ENCODE measurements at places on chromosomes 5 and 9.
A peak's percentile ranks its signal among the peaks of the same experiment; 100 is the strongest.

DNA sequence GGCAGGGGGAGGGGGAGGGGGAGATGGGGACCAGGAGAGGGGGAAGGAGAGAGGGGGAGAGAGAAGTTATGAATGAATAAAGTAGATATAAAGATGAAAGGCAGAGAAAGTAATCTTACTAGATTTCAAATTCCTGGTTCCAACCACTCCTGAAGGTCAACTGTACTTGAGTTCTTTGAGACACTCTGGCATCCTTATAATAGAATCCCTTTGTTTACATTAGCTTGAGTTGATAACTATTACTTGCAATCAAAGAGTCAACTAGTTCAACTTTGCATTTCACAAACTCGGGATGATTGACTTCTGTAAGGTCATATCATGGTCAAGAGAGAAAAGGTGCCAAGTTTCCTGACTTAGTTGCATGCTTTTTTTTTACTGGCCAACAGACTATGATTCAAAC lies 42.2 kb downstream of the BAAT start:
- DNase-seq, result no peak

DNA sequence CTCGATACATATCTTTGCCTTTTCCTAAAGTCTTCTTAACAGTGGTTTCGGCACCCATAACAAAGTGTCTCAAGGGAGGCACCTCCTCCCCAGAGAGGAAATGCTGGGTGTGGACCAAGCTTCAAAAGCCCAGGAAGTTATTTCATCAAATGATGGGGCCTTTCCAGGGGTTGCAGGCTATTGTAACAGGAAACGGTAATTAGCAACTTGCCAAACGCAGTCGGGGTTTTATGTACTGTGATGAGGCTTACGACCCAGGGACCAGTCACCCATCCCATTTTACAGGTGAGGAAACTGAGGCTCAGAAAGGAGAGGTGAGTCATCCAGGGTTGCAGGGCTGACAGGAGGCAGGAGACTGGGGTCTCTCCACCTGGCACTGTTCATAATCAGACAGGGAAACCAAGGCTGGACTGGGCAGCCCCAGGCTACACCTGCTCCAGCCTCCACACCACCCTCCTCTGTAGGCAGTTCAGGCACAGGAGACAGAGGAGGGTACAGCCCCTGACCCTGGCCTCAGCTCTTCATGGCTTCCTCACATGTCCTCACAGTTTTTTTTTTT lies 30.0 kb upstream of the SUSD3 start:
- DNase-seq, result peak; percentile 77

DNA sequence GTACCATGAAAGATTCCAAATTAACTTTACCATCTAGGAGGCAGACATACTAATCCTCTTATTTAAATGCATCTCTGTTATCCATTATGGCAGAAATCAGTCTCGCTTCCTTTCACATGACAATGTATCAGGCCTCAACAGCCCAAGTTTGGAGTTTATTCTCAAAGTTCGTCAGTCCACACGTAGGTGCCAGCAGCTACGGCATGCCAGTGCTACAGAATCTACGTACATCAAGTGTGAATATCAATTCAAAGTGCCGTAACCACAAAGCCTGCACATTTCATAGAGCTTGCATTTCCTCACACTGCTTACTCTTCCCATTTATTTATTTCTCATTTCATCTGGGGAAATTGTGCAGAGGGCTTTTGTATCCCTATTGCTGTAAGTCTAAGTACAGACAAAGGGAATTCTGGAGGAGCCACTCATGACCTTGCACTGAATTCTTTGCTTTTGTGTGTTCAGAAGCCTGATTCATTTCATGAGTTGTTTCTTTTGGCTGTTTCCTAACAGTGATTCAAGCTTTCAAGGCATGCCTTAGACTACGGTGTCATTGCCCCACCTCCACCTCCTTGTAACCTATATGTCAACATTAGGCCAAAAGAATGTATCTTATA lies 10.0 kb downstream of the ENC1 start:
- no peak for DNase-seq

GRCh38 chr9:32294106-32294505 lies 90.3 kb upstream of the ACO1 start:
- no peak for DNase-seq

DNA sequence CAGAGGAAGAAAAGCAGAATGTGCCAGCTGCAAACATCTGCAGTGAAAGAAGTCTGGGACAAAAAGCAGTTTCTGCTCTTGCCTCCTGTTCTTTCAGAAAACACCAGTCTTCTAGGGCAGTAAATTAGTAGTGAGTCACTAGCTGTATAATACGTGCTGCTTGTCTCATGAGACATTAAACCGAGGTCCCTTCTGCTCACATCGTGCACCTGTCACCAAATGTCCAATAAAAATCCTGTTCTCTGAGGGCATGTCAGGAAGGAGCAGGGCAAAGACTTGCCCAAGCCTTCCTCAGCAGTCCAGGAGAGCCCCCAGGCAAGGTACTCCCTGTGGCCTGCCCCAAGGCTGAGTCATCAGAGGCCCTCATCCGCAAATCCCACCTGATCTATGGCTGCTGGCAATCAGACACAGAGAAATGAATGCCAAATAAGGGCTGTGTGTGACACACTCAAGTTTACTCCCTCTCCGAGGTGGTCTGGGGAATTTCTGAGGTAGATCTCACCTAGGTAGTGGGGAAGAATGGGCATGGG lies 255.3 kb upstream of the SMARCA2 start:
- no peak for DNase-seq

Data from T-helper 22 cell (primary cell).